ENCODE measurements at places on chromosomes 3 and 15.

DNA sequence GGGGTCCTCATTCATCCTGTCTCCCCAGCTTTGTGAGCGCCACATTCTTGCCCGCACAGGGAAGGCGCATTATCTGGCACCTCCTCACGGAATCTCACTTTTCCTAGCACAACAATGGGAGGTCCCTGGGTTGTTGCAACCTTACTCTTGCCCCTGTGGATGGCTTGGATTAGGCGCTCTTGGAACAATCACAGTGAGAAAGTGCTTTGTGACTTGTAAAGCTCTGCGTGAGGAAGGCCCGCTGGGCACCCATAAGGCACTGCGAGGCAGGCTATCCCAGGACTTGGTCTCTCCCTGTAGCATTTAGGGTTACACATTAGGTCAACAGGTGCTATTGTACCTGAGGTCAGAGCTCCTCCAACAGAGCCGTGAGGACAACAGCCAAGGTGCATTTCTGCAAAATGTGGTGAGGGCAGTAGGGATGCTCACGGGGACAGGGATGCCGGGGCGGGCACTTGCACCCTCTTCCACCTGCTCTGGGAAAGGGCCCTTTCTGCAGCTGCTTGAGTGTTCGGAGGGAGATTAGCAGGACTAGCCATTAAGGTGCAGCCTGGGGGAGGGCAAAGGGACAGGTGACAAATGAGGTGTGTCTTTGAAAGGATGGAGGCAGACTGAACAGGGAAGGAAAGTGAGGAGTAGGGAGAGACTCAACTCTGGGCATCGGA, 13.9 kb upstream of the LRRC15 start:
- H3K27me3 ChIP-seq, result no peaks in the 10 kb centered on the region
- no peaks in the 10 kb centered on the region for H3K36me3 ChIP-seq
- H3K4me1 ChIP-seq, result no peaks in the 10 kb centered on the region
- DNase-seq, result no peak

DNA sequence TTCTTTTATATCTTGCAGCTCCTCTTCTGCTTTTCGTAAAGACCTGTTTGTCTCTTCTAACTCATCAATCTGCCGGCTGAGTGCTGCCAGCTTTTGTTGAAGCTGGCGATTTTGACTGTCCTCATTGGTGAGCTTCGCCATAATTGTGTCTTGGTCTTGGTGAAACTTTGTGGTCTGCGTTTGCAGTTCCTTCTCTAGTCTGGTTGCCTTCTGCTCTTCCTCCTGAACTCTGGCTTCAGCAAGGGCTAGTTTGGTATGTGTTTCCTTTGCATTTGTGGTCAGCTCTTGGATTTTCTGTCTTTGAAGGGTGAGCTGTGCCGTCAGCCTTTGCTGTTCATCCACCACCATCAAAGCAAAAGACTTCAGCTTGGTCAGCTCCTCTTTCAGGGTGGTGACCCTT, 32.9 kb downstream of the CMSS1 start:
- H3K27ac ChIP-seq, result no peak overlapping the region
- H3K4me3 ChIP-seq, result no peak overlapping the region
- H3K36me3 ChIP-seq, result no peaks in the 10 kb centered on the region
- no peaks in the 10 kb centered on the region for H3K27me3 ChIP-seq
- no peaks in the 10 kb centered on the region for H3K4me1 ChIP-seq

GRCh38 chr3:67804089-67804488, 149.7 kb upstream of the SUCLG2 start:
- no peaks in the 10 kb centered on the region for H3K4me1 ChIP-seq
- DNase-seq, result no peak
- no peak overlapping the region for H3K4me3 ChIP-seq

GRCh38 chr3:120498556-120499346, 48.0 kb upstream of the FSTL1 start:
- H3K36me3 ChIP-seq, result no peaks in the 10 kb centered on the region
- no peak overlapping the region for H3K4me3 ChIP-seq
- H3K27me3 ChIP-seq, result no peaks in the 10 kb centered on the region
- H3K27ac ChIP-seq, result no peak overlapping the region
- no peaks in the 10 kb centered on the region for H3K4me1 ChIP-seq
- no peak for DNase-seq

GRCh38 chr3:184142199-184142598, 7.0 kb downstream of the EIF2B5 start:
- no peak for DNase-seq
- H3K27ac ChIP-seq, result no peak overlapping the region
- peaks cover 53% of the 10 kb centered on the region for H3K36me3 ChIP-seq
- peaks cover 4% of the 10 kb centered on the region for H3K4me1 ChIP-seq
- no peak overlapping the region for H3K4me3 ChIP-seq

- no peaks in the 10 kb centered on the region for H3K27me3 ChIP-seq
- H3K4me3 ChIP-seq, result peak overlapping the region; percentile 58
- H3K36me3 ChIP-seq, result no peaks in the 10 kb centered on the region
- H3K27ac ChIP-seq, result peak overlapping the region; percentile 64
- H3K4me1 ChIP-seq, result peaks cover 27% of the 10 kb centered on the region
Observed at GRCh38 chr15:40942878-40943277, 10.4 kb upstream of the CHAC1 start.

GRCh38 chr3:20062996-20063395, 22.8 kb downstream of the KAT2B start:
- H3K27ac ChIP-seq, result no peak overlapping the region
- no peaks in the 10 kb centered on the region for H3K36me3 ChIP-seq
- no peak overlapping the region for H3K4me3 ChIP-seq
